Skeletal muscle cell (primary cell): ENCODE measurements at places on chromosomes 16 and 17.
A peak's percentile ranks its signal among the peaks of the same experiment; 100 is the strongest.

DNA sequence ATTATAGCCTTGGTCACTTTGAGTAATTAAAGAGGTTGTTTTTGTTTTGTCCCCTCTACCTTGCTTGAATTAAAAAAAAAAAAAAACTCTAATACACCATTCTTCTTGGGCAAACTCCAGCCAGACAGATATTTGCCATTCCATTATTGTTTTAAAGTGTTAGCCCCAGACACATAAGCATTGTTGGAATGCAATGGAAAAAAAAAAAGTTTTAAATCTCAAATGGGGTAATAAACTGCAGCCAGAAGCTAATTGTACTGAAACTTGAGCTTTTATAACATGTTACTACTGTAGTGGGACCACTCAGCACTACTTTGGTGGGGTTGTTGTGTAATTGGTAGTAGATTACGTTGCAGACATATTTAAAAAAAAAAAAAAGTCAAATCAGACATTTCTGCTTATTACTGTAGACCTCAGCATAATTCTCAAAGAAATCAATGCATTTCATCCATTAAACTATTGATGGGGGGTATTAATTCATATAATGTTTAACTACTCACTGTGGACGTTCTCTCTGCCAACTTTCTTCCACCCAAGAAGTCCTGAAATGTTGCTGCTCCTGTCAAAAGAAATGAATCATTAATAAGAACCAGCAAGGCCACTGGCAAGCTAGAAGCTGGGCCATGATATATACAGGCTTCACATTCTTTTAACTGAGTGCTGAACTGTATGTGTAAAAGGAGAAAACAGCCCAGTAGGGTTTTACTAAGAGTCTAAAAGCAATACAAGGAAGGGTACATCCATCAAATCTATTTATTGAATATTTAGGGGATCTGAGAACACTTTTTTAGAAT is 626.6 kb upstream of the SOX9 start:
- no peak for DNase-seq

GRCh38 chr17:5587438-5588032 is 3.2 kb upstream of the NLRP1 start:
- DNase-seq = peak; percentile 20

GRCh38 chr16:9370061-9370491 is 278.6 kb downstream of the HAPSTR1 start:
- DNase-seq = no peak

DNA sequence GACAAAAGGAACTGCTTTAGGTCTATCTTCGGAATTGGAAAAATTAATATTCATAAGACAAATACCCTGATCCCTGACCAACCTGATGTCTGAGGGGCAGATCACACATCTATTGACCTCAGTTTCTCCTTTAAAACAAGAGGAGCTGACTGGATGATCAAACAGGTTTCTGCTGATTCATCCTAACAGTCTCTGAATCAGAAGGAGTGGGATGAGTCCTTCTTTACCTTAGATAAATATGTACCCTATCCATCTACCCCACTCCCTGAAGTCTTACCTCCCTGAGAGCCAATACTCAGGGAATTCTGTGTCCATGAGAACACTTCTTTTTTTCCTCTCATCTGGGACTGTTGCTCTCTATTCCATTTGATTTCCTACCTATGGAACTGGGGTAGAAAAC is 80.3 kb upstream of the CRHR1 start:
- DNase-seq = no peak

DNA sequence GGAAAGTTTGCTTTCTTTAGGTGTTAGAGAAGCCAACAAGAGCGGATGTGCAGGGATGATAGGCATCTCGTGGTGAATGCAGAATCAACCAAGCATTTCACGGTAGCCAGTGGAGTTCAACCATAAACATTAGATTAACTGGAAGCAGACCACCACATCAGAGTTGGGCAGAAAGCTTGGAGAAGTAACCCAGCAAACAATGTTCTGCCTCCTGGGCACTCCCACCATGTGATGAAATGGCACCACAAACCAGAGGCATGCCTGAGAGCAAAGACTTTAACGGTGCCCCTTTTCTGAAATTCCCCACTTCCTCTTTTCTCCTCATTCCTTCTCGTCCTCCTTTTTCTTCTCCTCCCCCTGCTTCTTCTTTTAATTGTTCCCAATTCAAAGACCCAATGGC is 193.5 kb upstream of the ANKFN1 start:
- no peak for DNase-seq

DNA sequence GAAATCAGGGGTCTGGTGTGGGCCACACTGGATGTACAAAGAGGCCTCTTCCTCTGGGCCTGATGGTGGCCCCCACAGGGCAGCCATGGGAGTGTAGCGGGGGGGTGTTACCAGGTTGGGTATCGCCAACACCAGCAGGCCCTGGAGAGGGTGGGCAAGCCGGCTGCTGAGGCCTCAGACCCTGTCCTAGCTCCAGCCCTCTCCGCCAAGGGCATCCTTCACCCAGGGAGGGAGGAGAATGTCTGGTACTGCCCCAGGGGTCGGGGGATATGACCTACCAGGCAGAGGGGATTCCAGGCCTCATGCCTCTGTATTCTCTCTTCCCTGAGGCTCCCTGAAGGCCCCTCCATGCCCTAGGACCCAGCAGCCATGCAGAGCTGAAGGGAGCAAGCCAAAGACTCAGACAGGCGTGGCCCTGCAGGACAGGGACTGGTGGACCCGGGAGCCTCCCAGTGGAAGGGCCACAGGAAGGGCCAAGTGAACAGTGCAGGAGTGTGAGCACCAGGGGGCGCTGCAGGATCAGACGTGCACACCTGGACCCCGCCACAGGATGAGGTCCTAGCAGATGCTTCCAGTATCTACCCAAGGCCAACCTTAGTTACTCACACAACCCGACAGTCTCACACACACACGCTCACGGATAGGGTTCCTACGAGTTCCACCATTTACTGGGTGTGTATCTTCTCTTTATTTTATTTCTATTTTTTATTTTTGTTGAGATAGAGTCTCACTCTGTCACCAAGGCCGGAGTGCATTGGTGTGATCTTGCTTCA is 10.9 kb upstream of the CES4A start:
- peak; percentile 36 for DNase-seq

GRCh38 chr17:1122533-1123392 is 57.0 kb downstream of the ABR start:
- DNase-seq = no peak

- DNase-seq = no peak
These were observed 61.4 kb upstream of the ARHGAP44 start for GRCh38 chr17:12727881-12728280.

DNA sequence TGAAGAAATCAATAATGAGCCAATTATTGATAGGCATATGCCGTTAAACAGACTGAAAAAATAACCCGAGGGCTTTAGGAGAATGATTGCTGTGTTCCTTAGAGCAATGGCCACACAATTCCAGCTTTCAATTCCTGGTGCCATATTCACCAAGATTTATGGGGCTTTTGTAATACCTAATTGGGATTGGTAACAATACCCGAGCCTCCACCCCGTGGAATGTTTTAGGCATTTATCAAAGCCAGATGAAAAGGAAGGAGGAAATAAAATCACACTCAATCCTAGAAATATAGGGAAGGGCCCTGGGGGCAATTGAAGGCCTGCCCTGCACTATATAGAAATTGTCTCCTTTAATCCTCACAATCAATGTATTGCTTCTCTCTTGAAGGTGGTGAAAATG is 42.1 kb upstream of the MLYCD start:
- DNase-seq = no peak

DNA sequence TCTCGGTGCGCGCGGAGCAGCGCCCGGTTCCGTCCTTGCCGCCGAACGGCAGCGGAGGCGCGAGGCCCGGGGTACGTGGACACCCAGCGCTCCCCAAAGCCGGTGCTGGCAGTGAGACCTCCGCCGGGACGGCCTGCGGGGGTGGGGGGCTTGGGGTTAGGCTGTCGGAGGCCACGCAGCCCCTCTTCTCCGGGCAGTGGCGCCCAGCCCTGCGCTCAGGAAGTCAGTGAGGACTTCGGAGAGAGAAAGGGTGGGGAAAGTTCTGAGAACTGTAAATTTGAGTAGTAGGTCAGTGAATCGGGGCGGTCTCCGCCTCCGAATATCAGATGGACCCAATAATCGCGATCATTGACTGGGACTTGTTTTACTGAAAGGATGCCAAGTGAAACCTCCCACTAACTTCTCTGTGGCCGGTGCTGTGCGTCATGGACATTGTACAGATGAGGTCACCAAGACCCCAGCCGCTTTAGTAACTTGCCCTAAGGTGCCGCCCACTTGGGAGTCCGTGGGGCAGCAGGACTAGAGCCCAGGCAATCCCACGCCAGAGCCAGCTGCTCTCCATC is 468 bp downstream of the IL4R start:
- peak; percentile 90 for DNase-seq

- no peak for DNase-seq
These were observed 18.5 kb downstream of the CCDC42 start for GRCh38 chr17:8725881-8726876.

GRCh38 chr16:65120831-65121721 is 787 bp downstream of the CDH11 start:
- DNase-seq = no peak

GRCh38 chr17:73947966-73948355 is 255.5 kb upstream of the RPL38 start:
- no peak for DNase-seq

DNA sequence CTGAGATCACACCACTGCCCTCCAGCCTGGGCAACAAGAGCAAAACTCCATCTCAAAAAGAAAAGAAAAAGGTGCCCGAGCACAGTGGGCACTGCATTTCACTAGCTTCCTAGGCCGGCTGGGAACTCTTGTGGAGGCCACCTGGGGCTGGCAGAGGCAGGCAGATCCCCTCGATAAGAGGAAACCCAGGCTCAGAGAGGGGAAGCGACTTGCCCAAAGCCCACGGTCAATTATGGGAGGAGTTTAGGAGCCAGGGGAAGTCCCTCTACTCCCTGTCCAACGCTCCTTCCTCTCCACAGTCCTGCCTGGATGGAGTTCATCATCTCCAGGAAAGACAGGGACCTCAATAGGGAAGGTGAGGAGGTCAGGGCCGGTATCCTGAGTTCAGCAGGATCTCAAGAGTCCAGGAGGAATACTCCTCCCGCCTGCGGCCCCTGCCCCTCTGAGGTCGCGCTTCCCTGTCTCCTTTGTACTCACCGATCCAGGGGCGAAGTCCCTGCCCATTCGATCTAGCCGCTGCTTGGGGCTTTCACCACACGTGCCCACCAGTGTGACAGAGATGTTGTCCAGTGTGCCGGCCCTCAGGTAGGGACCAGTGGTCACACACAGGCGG is 841 bp downstream of the ALOXE3 start:
- DNase-seq = no peak
